ENCODE measurements at places on chromosomes 5 and 9.

DNA sequence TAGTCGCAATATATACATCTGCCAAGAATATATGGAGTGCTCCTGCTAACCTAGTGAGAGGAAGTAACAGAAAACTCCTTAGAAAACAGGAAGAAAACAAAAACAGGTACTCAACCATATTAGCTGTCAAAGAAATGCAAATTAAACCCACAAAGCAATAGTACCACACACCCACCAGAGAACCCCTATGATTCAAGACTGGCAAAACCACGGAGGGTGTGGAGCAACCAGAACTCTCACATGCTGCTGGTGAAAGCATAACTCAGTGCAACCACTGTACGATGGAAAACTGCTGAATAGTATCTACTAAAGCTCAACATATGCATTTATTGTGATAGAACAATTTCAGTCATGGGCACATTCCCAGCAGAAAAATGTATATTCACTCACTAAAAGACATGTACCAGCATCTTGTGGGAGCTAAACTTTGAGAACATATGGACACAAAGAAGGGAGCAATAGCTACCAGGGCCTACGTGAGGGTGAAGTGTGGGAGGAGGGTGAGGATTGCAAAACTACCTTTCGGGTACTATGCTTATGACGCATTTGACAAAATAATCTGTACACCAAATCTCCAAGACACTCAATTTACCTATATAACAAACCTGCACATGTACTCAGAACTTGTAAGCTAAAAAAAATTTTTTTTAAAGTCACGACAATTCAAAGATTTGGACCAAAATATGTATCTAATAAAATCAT, 34.0 kb downstream of the PTPN3 start:
- DNase-seq = no peak

GRCh38 chr5:88929385-88929784, 46.4 kb upstream of the MEF2C start:
- DNase-seq = no peak

DNA sequence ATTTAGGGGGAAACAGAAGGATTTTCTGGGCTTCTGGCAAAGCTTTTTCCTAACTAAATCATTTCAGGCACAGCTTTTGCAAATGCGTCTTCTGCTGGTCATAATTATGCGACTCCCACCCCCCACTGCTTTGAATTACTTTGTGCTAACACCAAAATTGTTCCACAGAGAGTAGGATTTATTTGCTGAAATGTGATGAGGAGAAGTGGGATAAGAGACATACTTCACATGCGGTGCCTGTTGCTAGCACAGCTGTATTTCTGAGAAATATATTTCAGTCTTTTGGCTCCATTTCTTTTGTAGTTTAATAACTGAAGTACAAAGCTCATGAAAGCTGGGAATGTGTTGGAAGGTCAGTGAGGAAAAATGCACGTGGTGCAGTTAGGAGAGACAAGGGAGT, 83.2 kb upstream of the TAS2R1 start:
- DNase-seq = no peak

DNA sequence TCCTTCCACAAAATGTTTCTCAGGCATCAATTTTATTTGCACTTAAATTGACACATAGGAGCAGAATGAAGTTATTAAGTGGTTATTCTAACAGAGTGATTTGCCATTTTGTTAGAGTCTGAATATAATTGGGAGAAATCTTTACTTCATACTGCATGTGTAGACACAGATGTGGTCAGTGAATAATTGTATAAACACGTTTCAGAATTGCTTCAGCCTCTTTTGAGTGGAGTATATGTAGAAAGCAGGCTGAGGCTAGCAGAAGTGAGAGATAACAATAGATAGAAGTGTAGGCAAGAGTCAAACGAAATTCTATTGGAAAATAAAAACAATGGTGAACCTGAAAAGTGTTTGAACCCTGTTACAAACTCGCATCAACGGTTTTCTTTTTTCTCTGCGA, 270.7 kb downstream of the TMEM167A start:
- DNase-seq = no peak

DNA sequence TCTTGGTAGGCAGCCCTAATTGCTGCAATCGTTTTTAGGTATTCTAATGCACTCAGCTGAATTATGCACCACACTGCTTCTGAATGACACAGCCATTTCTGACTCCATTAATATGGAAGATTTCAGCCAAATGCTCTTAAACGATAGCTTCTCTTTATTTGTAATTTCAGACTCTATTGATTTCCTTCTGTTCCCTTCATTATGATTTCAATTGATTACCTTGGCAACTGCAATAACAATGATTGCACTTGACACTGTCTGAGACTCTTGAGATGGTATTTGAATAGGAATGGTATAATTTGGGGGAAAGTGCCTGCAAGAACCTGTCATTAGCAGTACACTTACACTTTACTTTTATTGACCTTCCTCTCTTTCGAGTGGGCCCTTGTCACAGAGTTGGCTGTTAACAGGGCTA, 296.1 kb upstream of the DMAC1 start:
- DNase-seq = no peak

GRCh38 chr5:103436656-103437055, 125.9 kb downstream of the NUDT12 start:
- no peak for DNase-seq

DNA sequence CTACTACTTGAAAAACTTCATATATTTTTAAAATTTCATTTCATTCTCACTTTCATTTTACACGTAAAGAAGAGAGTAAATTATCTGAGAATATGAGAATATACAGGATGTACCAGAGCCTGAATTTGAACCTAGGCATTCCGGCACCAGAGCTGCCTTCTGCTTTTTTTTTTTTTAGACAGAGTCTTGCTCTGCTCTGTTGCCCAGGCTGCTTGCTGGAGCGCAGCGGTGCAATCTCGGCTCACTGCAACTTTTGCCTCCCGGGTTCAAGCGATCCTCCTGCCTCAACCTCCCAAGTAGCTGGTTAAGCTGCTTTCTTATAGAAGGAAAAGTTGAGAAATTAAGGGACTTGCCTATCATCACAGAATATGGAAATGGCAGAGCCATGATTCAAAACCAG, 540.1 kb downstream of the EBF1 start:
- no peak for DNase-seq

GRCh38 chr9:35338561-35339274, 151.2 kb upstream of the RUSC2 start:
- DNase-seq = no peak

- no peak for DNase-seq
These were observed 292.7 kb downstream of the RAB3C start for GRCh38 chr5:58875599-58875998.

- DNase-seq = no peak
These were observed 50.8 kb downstream of the PBX3 start for GRCh38 chr9:125797930-125798329.

DNA sequence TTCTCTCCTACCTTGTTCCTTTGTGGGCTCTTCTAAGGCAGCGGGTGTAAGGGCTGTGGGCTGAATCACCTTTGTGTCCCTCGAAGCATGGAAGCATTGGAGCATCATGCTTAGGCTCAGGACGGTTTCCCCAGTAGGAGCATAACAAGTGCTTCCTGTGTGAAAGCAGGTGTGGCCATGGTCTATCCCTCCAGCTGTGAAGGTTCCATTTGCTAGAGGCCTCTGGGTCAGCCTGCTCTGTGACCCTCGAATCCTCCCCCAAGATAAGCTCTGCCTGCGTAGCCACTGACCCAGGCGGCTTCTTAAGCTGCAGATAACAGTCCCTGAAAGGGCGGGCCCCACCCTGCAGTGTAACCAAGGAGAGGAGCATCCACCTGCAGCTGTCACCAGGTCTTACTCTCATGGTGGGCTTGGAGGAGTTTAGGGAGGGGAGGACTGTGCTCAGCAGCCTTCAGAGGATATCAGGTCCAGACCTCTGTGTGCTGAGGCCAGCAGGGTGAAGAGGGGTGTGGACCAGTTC, 8.4 kb upstream of the NDST1 start:
- no peak for DNase-seq

- no peak for DNase-seq
These were observed 91.9 kb downstream of the EHMT1 start for GRCh38 chr9:137710704-137711103.

DNA sequence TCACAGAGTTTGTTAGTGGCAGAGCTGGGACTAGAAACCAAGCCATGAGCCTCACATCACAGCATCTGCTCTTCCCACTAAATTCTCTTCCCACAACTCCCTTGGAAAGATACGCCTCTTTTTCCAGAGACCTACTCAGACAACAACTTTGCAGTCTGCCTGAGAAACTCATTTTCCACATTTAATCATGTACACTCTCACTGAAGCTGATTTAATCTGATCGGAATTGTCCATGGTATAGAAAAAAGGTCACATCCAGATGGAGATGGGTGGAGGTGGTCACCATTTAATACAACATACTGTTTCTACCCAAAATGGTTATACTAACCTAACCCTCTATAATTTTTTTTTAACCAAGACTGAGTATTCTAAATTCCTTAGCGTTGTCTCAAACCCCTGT, 366.2 kb downstream of the ENC1 start:
- no peak for DNase-seq

DNA sequence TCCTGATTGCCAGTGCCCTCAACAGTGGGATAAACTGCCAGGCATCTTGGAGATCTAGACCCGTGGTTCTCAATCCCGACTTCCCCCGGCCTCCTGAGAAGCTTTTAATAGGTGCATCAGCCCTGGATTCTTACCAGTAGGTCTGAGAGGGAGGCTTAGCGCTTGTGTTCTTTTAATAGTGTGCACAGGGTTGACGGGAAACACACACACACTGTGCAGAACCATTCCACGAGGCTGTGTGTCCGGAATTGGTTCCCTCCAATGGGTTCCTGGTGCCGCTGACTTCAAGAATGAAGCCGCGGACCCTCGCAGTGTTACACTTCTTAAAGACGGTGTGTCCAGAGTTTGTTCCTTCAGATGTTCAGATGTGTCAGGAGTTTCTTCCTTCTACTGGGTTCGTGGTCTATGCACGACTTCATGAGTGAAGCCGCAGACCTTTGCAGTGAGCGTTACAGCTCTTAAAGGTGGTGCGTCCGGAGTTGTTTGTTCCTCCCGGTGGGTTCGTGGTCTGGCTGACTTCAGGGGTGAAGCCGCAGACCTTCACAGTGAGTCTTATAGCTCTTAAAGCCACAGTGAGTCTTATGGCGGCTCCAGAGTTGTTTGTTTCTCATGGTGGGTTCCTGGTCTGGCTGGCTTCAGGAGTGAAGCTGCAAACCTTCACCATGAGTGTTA, 46.6 kb upstream of the PRSS3 start:
- DNase-seq = no peak

DNA sequence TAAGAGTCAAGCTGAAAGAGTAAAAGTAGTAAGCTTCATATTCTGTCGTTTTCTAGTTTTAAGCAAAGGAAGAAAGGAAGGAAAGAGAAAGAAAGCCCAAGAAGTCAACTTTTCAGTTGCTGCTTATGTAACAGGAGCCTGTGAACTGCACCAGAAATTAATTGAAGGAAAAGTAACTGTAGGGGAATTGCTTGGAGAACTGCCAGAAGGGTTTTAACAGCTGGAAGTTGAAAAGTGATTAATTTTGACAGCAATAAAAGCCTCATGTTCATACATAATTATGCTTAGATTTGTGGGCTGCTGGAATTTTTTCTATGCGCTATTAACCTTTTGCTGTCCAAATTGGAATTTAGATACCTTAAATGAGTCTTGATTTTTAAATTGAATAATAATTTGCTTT, 255.7 kb downstream of the ENC1 start:
- no peak for DNase-seq

DNA sequence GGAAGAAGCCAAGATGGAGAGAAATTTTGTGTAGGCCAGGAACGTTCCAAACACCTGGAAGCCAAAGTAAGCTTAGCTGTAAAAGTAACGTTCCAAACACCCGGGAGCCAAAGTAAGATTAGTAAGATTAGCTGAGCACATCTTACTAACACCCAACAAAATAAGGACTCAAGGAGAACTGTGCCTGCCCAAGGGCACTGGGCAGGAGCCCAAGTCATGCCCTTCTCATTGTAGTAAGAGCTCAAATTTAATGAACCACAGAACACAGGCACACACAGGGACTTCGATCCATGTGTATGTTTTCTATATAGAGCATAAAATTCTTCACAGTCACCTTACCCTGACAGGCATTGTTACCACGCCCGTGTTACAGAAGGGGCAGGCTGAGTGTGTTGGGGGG, 36.1 kb upstream of the NXNL2 start:
- no peak for DNase-seq

DNA sequence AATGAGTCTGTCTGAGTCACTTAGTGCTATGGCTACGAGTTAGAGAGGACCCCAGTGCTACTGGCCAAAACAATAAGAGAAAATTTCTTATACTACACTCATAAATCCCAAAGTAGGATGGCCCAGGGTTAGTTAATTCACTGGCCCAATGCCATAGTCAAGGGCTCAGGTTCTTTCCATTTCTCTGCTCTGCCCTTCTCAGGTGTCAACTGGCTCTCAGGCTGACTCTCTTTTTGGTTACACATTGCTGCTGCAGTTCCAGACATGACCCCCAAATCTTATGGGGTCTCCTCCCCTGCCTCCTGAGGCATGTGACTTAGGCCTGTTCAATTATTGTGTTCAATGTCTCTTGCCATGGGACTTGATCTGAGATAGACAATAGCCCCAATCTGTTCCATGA, 70.4 kb downstream of the ARHGEF37 start:
- DNase-seq = no peak

- no peak for DNase-seq
These were observed 5.0 kb upstream of the GPRIN1 start for GRCh38 chr5:176614805-176615478.

DNA sequence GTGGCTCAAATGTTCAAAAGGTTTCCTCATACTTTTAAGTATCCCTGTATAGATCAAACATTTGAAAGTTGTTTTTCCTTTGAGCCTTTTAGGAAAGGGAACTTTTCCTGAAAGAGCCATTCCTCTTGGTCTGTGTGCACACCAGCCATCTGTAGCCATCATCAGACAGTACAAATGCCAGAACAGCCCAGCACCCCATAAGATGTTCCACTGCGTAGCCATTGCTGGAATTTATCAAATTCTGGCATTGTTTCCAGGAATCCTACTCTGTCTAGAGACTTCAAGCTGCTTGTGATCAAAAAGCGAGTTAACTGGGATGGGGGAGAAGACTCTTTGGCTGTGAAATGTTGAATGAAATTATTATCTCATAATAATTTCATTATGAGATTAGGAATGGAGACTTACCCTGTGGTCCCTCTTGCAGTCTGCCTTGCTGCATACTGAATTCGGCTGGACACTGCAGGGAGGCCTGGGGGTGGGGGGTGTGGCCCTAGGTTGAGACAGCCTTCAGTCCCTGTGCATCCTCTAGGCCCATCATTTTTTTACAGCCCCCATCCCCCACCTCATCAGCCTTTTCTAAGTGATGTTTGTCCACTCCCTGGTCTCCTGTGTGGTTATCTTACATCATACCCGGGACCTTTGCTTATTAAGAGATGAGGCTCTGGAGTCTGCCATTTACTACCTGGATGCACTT, 99.8 kb downstream of the RALGPS1 start:
- DNase-seq = no peak

Data from stimulated activated CD4-positive, alpha-beta T cell treated with anti-CD3 and anti-CD28 coated beads, Interleukin-12 subunit alpha, Interleukin-12 subunit beta, amount 100 ng/mL, for 24 hours (primary cell).